ENCODE measurements at places on chromosomes 5 and 9.

DNA sequence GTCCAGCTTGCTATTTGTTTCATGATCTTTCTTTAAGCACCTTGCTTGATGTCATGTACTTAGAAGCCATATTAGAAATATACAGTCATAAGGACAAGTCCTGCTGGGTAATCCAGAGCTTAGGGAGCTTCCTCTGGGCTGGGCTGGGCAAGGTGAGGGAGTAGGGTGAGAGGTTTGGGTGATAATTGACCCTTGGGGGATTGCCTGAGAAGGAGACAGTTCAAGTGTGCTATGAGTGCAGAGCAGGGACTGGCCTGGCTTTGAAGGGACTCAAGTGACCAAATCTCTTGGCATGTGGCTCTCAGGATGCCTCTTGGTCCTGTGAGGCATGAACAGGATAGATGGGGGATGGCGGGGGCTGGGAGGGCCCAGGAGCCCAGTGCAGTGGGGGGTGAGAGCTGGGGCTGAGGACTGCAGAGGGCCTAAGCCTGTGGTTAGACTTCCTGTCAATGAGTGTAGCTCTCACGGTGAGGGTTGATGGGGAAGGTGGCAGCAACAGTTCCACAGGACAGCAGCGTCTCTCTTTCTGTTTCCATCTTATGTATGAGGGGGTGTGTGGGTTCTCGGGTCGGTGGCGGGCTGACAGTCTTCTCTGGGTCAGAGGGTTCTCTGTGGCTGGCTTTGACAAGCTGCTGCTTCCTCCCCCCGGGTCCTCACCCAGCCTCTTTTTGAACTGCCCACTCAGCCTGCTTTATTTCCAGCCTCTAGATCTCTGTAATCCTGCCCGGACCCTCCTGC is 53.5 kb downstream of the RGS3 start:
- peak; percentile 77 for DNase-seq

DNA sequence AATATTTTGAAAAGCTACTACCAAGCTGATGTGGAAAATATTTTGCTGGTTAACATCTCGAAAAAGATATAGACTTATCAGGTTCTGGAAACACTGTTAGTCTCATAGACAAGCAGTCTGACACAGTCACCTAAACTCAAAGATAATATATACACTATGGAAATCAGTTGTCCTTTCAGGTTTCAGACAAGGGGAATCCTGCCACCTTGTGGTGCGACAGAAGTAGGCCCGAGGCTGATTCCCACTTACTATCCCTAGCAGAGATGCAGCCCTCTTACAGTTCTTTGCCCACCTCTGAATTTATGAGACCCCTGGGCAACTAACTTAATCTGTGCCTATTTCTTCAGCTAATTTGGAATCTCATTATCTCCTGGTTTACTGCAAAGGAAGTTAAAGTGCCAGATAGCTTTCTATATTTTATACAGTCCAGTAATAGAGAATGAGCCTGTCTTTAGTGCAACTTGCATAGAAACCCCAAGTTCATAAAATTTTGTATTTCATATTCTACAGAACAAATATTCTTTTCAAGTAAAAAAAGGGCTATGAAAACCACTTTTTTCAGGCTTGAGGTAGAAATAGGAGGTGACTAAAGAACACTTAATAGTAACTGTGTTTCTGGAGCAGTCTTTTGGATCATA is 16.9 kb downstream of the RAD1 start:
- peak; percentile 68 for DNase-seq

DNA sequence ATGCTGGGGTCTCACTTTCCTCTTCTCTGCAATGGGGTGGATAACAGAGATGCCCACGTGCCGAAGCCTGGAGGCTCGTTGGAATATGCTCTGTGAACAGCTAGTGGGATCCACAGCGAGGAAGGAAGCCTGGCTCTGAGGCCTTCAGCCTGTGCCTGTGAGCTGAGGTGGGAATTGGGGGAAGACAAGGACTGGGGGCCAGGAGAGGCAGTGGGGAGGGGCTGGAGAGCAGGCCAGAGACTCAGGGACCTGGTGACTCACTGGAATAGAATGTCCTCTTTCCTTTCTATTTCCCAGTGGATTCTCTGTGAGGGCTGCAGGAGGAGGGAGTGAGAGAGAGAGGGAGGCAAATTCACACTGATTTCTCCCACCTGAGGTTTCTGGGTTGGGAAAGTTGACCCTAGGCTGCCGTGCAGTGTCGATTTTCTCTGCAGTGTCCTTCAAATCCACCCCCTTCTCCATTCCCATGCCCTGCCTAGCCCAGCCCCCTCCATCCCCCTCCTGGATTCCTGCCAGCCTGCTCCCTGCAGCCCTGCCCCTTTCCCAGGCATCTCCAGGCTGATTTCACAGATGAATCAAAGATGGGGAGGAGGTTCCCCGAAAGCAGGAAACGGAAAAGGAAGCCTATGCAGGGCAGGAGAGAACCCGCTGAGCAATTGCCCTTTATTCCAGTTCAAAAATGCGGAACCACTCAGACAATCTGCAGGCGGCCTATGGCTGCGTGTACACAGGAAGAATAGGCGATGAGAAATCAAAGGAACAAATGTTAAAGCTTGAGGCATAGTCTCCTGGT is 1.4 kb upstream of the SPAAR start:
- no peak for DNase-seq

DNA sequence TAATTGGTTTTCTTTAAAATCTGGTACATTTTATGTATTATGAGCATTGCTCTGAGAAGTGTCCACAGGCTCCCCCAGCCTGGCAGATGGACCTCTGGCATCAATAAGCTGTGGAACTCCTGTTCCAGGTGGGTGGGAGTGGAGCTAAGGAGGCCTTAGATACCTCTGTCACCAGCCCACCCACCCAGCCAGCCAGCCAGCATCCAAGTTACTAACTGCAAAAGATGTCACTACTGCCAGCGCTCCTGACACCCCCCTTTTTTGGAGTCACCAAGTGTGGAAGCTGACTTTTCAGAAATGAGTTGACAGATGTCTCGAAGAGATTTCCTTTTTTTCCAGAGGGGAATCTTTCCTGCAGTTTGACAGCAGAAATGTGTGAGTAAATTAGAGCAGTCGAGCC is 111.2 kb downstream of the GALNT10 start:
- DNase-seq: no peak

GRCh38 chr5:65611524-65611923 is 12.6 kb downstream of the TRIM23 start:
- no peak for DNase-seq

DNA sequence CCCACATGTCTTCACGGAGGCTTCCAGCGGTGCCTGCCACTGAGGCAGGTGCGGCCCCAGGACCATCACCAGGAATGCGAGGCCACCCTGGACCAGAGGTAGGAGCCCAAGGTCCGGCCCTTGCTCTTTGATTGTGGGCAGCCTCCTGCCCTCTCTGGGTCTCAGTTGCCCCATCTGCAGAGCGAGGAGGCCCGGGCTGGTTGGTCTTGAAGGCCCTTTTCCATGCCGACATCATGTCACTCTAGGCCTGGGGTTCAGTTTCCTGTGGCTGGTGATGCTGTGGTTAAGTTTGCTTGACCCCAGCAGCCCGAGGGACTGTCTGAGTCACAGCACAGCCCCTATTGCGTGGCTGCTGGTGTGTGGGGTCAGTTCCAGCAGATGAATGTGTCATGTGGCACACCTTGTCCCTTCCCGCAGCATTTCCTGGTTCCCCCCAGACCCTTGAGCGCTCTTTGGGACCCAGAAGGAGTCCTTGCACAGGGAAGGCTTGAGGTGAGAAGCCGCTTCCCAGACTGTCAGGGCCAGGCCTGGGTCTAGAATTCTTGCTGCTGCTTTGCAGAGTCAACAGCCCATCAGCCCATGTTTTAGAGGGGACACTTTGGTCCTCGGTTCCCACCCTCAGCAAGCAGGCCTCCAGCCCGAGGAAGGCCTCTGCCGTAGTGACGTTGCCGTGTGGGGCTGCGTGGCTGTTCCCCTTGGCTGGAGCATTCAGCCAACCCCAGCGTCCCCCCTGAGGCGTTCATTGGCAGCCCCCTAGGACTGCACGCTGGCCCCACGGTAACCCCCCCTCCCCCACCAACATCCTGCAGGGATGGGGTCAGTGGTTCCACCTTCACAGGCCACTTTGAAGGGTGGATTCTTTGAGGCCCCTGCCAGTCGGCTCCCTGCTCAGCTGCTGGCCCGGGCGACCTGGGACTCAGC is 31.0 kb upstream of the HMCN2 start:
- DNase-seq: no peak

GRCh38 chr9:90176901-90177300 is 465.7 kb downstream of the DIRAS2 start:
- DNase-seq: no peak

GRCh38 chr5:5353681-5354080 is 68.8 kb upstream of the ICE1 start:
- no peak for DNase-seq

DNA sequence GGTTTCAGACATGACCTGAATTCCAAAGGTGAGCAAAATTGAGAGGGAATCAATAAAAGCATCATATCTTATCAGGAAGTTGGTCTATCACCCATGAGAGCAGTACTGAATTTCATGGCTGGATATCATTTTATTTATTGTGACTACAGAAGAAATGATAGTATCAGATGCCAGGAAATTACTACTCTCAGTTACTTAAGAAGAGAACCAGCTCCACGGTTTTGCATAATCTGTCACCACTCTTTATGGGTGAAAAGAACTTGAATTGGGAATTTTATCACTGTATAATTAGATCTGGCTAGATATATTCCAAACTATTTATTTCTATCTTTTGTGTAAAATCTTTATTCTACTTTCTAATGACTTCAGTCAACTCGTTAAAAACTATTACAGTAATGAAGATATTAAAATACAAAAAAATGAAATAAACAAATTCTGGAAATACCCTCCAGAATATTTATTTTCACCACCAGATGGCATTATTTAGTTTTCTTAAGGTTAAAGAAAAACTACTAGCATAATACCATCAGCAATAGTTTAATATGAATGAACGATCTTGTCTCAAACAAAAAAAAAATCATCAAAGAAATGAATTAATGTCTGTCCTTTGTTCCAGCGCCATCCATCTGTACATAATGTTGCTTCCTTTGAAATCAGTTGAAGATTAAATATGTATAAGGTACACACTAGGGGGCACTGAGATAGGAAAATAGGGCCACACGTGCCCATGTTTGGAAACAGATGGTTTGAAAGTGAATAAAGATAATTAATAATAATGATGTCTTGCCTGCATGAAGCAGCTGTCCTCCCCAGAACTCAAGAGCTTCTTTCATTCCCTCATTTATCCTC is 84.7 kb upstream of the SLCO6A1 start:
- DNase-seq: no peak

DNA sequence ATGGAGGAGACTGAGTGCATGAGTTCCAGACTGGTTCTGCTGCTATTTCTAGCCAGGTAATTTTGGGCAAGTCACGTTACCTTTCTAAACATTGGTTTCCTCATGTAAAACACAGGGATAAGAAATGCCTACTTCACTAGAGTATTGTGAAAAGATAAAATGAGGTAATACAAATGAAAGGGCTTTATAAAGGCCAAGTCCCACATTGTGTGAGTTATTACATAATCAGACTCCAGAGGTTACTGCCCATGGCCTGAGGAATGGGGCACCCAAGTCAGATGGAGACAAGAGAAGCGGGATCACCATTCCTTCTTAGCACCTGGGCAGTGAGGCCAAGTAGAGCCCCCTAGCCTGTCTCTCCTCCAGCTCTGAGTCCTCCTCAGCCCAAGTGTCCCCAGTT is 7.5 kb downstream of the HBEGF start:
- DNase-seq: no peak

DNA sequence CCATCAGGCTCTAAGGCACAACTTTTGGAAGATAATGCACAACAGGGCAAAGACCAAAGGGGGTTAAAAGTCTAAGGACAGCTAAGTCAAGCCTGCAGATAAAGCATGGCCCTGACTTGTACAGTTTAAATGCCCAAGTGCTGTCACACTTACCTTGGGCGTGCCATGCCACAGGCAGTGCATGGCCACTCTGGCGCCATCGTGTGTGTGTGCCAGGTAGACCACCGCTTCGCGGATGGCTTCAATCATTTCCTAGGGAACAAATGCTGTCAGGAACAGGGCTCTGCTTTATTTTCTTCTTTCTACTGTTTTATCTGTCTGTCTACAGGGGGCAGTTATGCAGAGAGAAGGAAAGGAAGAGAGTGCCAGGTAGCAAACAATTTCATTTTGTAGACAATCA is 19.3 kb downstream of the PUM3 start:
- DNase-seq: no peak

DNA sequence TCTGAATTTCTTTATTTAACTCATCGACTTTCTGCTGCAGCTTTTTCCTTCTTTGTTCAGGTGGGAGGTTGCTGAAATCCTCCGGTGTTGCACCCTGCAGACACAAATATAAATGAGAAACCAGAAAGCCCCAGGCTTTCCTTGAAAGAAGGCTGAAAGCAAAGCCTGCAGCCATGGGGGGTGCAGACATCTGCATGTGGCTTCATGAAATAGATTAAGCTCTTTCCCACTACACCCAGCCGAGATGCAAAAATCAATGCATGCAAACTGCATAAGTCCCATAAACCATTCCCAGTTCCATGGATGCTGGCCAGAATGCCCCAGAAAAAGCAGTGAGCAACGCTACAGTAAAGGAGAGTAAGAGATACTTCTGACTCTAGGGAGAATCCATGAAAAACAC is 73.6 kb downstream of the USP20 start:
- no peak for DNase-seq

GRCh38 chr5:162139190-162139589 is 71.6 kb downstream of the GABRG2 start:
- DNase-seq: no peak

DNA sequence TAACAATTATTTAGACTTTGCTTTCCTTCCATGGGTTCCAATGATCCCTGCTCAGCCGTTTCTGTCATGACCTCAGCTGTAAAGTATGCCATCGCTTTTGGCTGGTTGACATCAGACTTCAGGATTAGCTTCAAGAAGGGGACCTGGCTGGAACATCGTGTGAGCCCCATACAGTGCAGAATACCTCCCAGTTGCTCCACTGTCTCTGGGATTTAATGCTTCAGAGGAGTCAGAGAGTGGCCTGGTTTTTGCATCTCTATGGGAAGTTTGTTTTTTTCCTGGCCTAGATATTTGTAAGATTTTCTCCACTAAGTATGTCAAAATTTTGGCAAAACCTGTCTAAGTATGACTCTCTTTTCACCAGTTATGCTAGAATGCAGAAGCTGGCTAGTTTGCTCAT is 216.9 kb downstream of the GABBR2 start:
- DNase-seq: no peak

GRCh38 chr5:180154821-180155364 is 54.1 kb downstream of the RASGEF1C start:
- no peak for DNase-seq

GRCh38 chr9:70438341-70438928 is 24.0 kb upstream of the KLF9 start:
- DNase-seq: no peak

DNA sequence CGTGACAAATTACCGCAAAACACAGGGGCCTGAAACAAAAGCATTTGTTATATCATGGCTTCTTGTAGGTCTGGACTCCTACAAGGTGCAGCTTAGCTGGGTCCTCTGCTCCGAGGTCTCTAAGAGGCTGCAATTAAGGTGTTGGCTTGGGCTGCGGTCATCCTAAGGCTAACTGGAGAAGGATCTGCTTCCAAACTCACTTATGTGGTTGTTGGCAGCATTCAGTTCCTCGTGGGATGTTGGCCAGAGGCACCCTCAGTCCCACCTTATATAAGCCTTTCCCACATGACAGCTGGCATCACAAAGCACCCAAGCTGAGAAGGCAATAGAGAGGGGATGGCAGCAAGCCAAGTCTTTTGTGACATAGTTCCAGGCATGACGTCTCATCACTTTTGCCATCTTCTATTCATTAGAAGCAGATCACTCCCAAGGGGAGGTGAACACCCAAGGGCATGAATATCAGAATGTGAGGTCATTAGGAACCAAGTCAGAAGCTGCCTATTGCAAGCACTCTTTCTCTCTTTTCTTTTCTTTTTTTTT is 47.9 kb upstream of the ZBTB43 start:
- DNase-seq: no peak

All from stimulated activated CD4-positive, alpha-beta T cell treated with anti-CD3 and anti-CD28 coated beads, Interleukin-2, amount 100 ng/mL, for 24 hours (primary cell).